Skeletal muscle cell (primary cell): ENCODE measurements at places on chromosomes 2 and 18.
A peak's percentile ranks its signal among the peaks of the same experiment; 100 is the strongest.

GRCh38 chr18:12819841-12820240, 64.2 kb downstream of the PTPN2 start:
- DNase-seq, result no peak

DNA sequence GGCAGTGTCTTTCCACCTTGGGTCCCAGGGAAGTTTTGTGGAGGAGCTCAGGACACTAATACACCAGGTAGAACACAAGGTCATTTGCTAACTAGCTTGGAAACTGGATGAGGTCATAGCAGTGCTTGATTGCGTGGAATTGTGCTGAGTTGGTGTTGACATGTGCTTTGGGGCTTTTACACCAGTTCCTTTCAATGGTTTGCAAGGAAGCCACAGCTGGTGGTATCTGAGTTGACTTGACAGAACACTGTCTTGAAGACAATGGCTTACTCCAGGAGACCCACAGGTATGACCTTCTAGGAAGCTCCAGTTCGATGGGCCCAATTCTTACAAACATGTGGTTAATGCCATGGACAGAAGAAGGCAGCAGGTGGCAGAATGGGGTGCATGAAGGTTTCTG, 5.9 kb downstream of the CTLA4 start:
- no peak for DNase-seq

DNA sequence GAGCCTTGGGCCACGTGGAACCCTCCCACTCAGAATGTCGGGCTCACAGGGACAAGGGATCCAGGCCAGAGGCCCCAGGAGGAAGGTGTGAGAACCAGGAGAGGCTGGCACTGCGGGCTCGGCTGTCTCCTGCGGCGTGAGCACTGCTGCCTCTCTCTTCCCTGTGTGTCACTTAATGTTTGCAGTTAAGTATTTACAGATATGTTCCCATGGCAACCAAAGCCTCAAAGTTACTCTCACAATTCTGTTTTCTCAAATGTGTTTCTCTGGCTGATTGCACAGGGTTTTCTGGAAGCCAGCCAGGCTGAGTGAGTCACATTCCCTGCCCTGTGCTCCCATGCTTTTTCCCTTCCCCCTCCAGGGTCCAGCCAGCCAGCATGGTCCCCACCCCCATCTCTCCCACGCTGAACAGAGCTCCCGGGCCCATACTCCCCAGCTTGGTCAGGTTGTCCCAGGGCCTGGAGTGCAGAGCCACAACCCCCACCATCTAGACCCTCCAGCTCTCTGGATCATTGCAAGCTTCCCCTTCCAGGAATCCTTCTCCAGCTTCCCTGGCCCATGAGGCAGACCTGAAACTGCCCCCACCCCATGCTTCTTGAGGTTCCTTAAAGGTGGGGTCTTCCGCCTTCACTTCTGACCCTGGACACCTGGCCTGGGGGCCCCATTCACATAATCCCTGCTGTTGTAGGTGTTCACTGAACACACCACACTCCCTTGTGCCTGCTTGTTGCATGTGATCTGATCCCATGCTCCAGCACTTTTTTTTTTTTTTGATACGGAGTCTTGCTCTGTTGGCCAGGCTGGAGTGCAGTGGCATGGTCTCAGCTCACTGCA, 265.9 kb downstream of the CELF4 start:
- peak; percentile 88 for DNase-seq

- DNase-seq, result peak; percentile 47
Observed at GRCh38 chr18:45993438-45993837, 26.3 kb upstream of the EPG5 start.

GRCh38 chr2:169976335-169976851, 149.1 kb downstream of the UBR3 start:
- no peak for DNase-seq

GRCh38 chr2:215717501-215718381, 281.9 kb upstream of the FN1 start:
- DNase-seq, result no peak

GRCh38 chr18:35027206-35027605, 14.0 kb upstream of the MAPRE2 start:
- DNase-seq, result no peak

DNA sequence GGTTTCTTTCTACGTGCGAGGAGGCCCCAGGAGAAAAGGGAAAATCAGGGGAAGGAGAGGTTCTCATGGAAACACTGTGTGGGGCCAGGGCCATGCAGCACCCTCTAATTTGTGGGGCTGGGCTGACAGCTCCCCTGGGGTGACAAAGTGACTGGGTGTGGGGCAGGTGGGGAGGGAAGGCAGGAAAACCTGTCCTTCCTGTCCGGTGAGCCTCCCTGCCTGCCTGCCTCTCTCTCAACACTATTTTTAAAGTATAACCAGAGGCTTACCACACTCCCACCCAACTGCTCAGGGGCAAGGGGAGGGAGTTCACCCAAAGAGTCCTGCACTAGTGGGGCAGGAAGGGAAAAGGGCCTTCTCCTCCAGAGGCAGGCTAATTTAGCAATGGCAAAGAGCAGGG, 10.5 kb upstream of the EPAS1 start:
- DNase-seq, result no peak

- DNase-seq, result no peak
Observed at GRCh38 chr2:40488101-40488601, 36.3 kb upstream of the SLC8A1 start.

DNA sequence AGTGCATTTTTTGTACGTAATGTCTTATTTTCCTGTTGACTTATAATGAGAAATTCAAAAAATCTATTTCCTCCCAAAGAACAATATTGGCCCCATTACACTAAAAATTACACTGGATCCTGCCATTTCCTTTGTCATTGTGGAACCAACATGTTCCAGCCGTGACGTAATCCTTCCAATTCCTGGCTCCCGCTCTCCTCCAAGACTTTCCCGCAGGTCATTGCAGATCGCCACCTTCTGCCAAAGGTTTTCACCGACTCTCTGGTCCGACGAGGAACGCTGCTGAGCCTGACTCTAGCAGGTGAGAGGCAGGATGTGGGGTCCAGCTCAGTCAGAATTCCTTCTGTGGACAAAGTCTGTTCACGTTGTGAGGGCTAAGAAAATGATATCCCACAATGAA, 38.0 kb downstream of the PTGR3 start:
- DNase-seq, result no peak

DNA sequence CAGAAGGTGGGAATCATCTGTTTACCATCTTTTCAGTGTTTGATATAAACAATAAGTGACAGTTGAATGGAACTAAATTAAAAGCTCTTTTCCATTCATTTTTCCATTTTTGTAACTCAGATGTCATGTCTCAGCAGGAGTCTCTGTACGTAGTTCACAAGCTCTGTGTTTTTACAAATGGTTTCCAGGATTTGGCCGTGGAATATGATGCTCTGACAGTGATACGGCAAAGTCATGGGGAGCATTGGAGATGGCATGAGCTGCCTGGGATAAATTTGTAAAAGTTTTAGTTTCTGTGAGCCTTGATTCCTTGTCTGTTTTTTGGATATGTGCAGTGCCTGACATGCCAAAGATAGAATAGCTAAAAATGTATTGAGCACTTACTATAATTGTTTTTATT, 168.1 kb upstream of the SESTD1 start:
- no peak for DNase-seq

DNA sequence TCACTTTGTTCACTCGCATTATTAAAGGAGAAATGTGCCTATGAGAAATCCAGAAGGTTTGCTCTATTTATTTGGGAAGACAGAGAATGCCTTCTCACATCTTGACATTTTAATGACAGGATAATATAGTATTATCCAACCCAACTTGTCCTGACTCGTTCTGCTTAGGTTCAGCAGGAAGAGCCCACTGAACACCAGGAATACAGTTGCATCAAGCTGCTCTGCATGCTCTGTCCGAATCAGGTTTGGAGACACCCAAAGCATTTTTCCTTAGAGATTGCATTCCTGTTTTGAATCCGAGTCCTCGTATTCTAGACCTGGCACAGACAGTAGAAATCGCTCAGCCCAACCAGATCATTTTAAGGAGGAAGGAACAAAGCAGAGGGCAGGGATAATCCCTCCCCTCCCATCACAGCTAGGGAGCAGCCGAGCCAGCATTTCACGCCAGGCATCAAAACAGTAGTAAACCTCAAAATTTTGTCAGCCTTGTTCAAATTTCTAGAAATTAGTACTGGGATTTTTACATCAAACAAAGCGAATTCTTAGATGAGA, 837.4 kb upstream of the ID2 start:
- no peak for DNase-seq

DNA sequence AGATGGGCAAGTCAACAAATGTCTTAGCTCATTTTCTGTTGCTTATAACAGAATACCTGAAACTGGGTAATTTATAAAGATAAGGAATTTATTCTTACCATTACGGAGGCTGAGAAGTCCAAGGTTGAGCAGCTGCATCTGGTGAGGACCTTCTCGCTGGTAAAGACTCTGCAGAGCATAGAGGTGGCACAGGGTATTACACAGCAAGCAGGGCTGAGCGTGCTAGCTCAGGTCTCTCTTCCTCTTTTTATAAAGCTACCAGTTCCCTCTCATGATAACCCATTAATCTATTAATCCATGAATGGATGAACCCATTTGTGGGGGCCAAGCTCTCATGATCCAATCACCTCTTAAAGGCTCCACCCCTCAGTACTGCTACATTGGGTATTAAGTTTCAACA, 109.1 kb downstream of the CDK15 start:
- no peak for DNase-seq

GRCh38 chr2:112156152-112156986, 18.2 kb downstream of the FBLN7 start:
- no peak for DNase-seq

DNA sequence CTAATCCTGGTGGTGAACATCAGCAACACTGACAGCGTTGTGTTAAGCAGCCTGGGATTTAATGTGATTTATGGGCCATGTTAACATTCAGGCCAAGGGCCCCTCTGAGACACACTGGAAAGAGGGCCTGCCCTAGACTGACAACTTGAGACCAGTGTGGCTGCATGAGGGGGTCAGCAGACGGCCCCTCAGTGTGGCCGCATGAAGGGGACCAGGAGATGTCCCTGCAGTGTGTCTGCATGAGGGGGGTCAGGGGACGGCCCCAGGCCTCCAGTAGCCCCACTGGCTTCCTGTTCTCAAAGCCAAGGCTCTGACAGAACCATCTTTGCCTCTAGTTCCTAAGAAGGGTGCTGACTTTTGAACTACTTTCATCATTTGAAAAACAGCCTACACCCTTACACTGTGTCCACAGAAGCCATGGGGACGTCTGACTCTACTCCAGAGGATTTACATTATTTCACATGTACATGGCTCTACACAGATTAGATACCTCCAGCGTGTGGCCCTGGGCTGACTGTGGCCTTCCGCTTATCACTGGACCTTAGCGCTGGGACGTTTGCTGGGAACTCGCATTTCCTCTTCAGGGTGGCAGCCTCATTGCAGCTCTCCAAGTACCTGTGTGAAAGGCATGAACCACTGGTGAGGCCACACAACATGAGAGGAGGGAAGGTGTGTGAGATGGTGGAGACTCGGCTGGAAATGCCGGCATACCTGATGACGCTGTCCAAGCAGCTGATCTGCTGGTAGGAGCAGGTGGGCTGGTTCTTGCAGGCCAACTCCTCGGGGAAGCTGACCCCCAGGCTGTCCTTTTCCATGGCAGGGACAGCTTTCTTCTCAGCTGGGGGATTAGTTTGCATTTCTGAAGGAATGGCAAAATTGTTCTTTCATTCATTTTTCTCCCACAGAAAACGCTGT, 18.2 kb upstream of the HES6 start:
- no peak for DNase-seq

DNA sequence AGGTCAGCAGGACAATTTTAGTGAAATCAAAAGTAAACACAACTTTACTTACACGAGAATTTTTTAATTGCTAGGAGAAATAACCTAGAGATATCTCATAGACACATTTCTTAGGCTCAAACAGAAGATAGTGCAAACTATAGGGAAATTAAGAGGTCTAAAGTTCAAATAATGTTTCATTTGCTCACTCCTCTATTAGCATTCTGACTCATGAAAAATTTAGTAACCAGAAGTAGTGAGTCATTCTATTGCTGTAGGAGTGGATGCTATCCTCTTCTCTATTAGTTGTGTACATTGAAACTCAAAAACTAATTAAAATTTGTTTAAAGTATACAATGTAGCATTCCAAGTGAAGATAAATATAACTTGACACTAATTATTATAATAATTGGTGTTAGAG, 908.3 kb upstream of the TMEFF2 start:
- peak; percentile 16 for DNase-seq

DNA sequence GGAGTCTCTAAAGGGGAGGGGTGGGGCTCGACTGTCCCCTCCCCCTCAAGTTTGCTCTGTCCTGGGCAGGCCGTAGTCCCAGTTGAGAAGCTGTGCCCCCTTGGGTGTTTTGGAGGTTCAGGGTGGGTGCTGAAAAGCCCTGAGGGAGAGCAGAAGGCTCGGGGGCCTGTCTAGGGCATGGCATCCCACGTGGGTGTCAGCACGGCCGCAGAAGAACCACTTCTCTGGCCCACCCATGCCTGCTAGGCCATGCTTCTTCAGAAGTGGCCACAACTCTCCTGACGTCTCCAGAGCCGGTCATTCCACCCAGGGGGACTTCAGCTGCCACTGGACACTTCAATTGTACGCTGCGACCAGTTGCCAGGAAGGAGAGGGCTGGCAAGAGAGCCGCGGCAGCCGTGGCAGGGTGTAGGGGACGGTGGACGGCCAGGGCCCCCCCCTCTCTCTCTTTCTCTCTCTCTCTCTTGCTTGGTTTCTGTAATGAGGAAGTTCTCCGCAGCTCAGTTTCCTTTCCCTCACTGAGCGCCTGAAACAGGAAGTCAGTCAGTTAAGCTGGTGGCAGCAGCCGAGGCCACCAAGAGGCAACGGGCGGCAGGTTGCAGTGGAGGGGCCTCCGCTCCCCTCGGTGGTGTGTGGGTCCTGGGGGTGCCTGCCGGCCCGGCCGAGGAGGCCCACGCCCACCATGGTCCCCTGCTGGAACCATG, at the start of gene INPP5D:
Gene INPP5D, plus strand, starts transcription at position 546 of the 704 bp plus-strand sequence. Its CDS starts 137 bp downstream, at position 683.
- no peak for DNase-seq
